Fibroblast of skin of left quadriceps (primary cell): ENCODE measurements at places on chromosomes 16 and 17.
A peak's percentile ranks its signal among the peaks of the same experiment; 100 is the strongest.

- DNase-seq = no peak
Observed at GRCh38 chr17:71329310-71330098, 791.3 kb upstream of the SOX9 start.

- DNase-seq = no peak
Observed at GRCh38 chr16:74724820-74725549, 24.3 kb upstream of the MLKL start.

DNA sequence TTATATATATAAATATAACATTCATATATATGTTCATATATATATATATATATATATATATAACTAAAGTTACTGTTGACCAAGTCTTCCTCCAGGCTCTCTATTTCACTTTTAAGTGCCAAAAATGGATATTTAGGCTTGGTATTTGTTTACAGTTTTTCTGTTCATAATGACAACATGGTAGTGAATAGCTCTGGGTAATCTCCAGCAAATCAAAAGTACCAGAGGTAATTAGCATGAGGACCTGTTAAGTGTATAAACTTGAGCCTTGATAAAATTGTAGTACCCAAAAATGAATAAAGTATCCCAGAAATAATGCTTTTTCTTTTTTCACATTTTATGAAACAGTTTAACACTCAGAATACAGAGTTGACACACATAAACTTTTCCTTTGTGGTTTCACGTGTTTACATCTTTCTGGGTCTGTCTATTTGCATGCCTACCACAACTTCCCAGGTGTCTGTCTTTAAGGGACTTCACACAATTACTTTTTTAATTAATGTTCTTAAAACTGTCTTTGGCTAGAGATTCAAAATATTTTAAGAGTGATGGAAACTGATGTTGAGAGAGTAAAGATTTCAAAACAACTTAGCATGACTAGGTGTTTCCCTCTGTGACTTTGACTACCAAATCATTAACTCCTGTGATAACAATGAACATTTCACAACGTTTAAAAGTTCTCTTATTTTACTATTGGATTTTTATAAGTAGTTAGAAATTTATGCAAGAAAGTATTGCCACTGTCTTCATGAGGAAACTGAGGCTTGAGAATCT is 47.9 kb downstream of the RABEP1 start:
- DNase-seq = no peak

- DNase-seq = no peak
Observed at GRCh38 chr16:84752600-84752999, 52.8 kb downstream of the USP10 start.

DNA sequence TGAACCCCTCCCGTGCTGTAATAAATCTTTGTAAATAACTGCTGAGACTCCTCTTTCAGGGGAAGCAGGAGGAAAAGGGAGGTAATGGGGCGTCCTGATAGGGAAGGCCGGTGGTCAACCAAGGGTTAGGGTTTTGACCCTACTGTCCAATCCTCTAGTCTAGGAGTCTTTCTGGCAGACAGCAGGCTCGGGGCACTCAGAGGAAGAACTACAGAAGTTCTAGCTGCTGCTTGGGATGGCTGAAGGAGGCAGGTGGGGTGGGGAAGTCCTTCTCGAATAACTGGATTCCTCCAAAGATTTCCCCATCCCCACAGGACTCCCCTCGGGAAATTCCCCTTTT is 387 bp upstream of the STARD3 start:
- no peak for DNase-seq

DNA sequence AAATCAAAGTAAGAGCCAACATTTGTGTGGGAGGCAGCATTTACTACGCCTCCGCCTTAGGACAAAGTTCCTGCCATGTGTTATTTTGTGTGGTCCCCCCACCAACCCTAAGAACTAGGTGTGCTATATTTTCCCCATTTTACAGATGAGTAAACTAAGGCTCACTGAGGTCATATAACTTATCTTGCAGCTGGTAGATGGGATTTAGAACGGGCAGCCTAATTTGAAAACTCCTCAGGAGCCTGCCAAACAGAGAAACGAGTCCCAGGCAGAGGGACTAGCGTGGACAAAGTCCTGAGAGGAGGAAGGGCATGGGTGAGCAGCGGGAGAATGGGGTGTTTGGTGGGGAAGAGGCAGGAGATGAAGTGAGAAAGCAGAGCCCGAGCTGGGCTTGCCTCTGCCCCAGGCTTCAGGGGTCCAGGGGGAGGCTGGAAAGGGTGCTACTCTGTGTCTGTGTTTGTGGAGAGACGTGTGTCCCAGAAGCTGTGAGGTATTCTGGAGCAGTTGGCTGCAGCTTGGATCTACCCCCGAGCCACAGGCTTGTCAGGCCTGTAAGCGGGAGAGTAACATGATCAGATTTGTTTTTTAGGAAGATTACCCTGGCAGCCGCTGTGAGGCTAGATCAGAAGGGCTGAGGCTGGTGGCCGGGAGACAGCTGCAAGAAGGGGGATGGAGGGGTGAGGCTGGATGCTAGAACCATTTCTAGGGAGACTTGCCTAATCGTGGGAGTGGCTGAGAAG is 5.0 kb downstream of the MLLT6 start:
- no peak for DNase-seq

- no peak for DNase-seq
Observed at GRCh38 chr17:51845776-51846175, 312.7 kb downstream of the CA10 start.

- no peak for DNase-seq
Observed at GRCh38 chr17:80664217-80664790, 119.7 kb downstream of the RPTOR start.

DNA sequence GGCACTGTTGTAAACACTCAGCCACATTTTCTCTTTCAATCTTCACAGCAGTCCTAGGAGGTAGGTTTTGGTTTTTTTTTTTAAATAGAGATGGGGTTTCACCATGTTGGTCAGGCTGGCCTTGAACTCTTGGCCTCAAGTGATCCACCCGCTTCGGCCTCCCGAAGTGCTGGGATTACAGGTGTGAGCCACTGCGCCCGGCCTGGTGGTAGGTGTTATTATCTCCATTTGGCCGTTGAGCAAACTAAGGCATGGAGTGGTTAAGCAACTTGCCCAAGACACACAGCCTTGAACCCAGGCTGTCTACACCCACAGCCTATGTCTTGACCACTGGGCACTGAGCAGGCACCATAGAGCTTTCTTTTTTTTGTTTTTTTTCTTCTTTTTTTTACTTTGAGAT is 8.6 kb downstream of the SGCA start:
- no peak for DNase-seq

DNA sequence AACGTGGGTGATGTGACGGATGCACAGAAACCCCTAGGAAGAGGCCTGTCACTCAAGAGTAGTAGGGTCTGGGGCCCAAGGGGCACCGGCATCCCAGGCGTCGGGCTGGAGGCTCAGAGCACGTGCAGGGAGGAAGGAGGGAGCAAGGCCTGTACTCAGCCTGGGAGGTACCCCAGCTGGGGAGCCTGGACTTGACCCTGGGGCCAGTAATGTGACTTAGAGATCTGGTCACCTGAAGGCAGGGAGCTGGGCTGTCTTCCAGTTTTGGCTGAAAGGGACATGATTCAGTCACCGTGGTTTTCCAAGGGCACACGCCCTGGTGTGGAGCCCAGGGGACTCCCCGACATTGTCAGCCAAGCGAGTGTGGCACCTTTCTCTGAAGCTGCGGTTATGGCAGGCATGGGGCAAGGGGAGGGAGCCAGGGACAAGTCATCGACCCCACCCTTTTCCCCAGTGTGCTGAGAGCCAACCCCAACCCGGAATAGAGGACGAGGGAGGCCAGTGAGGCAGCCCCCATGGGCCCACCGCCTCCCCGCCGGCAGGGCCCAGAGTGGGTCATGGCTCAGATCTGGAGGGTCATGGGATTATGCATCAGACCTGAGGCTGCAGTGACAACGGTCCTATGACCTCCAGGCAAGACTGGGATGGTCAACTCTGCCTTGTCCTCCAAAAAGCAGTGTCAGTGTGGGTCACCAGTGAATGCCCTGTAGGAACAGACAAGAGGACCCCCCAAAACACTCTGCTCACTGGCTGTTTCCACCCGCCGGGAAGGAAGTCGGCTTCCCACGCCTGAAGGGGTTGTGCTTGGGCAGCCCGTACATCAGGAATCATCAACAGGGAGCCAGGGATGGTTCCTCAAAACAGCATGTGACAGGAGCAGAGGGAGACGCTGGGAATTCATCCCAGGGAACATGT is 41.9 kb downstream of the MEAK7 start:
- no peak for DNase-seq

GRCh38 chr17:33864758-33865229 is 390.3 kb upstream of the CCL2 start:
- no peak for DNase-seq

GRCh38 chr16:85923153-85924021 is 24.4 kb downstream of the IRF8 start:
- DNase-seq = no peak

DNA sequence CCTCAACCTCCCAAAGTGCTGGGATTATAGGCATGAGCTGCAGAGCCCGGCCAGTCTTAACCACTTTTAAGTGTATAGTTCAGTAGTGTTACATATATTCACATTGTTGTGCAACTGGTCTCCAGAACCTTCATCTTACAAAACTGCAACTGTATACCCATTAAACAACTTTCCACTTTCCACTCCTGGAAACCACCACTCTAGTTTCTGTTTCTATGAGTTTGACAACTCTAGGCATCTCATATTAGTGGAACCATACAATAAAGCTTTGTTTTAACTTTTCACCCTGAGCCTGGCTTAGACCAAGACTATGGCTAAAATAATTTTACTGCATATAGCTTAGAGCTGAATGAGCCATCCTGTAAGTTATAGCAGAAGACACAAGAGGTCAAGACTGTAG is 108.0 kb upstream of the GOT2 start:
- no peak for DNase-seq

DNA sequence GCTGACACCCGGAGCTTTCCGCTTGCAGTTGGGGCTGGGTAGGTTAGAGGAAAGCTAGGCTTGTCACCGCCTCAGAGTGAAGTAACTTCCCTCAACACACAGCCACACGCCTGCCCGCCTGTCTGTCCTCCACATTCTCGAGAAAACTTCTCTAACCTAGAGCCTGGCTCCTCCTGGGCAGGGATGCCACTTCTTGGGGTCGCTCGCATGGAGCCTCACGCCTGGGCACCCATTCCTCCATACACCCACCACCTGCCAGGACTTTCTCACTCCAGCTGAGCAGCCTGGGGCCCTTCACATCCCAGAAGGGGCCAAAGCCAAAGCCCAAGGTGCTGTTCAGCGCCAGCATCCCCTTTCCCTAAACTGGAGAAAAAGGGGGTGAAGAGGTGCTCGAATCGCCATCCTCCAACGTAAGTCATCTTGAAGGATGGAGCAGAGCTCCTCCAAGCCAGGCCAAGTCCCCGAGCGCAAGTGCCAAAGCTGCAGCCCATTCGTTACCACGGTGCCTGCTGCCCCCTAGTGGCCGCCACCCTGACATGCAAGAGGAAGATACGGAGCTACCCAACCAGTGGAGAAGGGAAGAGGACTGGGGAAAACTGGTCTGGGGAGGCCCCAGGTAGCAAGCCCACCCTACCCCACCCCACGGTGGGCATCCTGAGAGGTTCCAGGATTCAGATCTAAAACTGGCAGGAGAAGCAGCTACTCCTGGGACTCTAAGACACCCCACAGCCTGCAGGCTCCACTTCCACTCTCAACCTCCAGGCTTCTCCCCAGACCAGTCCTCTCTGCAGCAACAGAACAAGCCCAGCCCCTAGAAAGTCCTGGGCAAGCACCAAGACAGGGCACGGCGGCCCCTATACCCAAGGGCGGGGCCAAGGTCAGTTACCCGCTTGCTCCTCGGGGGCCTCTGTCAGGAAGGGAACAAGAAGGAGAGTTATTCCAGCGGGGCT is 63.1 kb downstream of the MYO18A start:
- no peak for DNase-seq

DNA sequence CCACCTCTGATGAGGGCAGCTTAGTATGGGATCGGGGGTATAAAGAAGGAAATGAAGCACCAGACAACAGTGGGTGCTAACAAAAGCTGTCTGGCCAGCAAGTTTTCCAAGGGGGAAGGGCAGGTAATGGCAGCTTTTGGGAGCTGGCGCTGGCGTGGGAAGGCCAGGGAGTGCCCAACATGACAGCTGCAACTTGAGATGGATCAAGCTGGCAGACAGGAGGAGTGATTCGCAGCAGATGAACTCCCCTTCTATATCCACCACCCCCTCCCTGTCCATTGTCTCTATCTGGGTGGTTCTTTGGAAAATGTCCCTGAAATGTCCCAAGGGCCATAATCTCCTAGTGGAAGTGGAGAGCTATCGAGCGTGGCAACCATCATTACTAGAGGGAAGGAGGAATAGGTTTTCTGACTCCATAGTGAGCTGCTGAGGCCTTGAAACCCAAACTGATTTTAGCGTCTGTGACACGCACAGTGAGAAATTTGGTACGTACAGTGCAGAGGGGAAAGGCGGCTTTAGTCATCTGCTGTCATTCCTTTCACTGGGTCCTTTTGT is 4.8 kb upstream of the INPP5K start:
- DNase-seq = no peak

DNA sequence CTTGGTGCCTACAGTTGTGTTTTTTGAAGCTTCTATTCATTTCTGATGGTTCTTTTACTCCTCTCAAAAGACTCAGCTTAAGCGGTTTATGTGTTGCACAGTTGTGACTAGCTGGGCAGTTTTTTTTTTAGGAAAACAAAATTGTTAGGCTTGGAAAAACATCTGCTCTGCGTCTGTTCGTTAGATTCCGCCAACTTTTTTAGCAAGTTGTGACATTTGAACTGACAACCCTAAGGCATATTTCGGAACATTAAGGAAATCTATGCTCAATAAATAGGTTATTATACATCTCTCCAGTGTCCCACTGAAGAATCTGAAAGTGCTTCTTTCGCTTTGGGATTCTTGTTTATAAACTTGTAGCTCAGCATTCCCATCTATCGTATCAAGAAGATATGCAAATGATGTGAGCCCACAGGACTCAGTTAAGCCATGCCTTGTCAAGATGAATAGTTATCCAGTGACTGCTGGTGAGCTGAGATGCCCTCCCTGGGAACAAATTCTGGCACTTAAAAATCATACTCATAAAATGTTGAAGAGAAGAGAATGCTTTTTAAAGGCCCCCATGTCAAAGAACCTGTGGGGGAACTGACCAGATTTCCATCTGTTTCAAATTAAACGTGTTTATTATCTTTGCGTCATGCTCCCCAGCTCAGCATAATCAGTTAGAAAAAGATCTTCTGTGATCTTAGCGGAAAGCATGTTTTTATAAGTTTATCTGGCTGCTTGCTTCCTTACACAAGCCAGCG is 109.0 kb upstream of the FAM20A start:
- DNase-seq = peak; percentile 85

DNA sequence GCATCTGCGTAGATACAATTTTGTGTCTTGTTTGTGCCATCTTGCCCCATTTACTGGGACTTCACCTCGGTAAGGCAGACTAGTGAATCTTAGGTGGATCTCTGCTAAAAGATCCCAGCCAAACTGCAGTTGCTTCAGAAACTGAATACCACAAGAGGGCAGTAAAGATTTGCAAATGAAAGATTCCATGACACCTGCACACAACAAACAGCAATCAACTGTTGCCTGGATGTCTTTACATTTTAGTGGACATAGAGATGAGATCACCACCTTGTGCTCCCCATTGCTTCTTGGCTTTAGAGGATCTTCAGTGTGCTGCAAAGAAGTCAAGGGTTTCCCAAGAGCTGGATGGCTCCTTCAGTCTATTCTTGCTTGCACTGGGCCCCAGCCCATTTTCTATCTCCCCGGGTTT is 119.2 kb upstream of the CACNG5 start:
- peak; percentile 29 for DNase-seq

- no peak for DNase-seq
Observed at GRCh38 chr16:10765772-10766171, 22.1 kb downstream of the NUBP1 start.
